ENCODE measurements at places on chromosomes 2 and 18.
A peak's percentile ranks its signal among the peaks of the same experiment; 100 is the strongest.

DNA sequence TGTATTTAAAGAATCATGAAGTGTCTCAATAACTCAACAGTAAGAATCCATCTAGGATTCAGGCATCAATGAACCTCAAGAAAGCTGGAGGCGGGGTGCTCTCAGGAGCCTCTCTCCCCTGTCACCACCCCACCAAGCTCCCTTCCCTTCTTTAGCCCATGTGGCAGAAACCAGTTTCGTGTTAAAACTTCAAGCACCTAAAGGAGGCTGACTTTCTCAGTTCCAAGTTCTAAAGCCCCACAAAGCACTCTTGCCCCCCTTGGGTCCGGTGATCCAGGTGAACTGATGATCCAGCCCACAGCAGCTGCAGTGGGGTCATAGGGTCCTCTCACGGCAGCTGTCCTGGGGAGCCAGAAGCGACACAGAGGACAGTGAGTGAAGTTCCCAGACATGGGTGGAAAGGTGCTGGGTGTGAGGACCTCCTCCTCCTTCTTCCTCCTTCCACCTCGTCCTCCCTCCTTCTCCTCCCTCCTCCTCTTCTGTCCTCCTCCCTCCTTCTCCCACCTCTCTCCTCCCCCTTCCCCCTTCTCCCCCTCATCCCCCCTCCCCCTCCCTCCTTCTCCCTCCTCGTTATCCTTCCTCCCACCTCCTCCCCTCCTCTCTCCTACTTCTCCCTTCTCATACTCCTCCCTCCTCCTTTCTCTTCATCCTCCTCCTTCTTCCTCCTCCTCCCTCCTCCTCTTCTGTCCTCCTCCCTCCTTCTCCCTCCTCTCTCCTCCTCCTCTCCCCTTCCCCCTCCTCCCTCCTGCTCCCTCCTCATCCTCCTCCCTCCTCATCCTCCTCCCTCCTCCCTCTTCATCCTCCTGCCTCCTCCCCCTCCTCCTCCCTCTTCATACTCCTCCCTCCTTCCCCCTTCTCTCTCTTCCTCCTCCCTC, 192.4 kb upstream of the AGAP1 start:
- DNase-seq, result no peak

GRCh38 chr2:201223089-201224073, 37.0 kb upstream of the CASP8 start:
- DNase-seq, result no peak

- DNase-seq, result peak; percentile 26
Measured at GRCh38 chr2:217652761-217653639, 349.8 kb downstream of the TNS1 start.

- DNase-seq, result no peak
Measured at GRCh38 chr2:99888617-99889016, 253.8 kb downstream of the AFF3 start.

- DNase-seq, result no peak
Measured at GRCh38 chr2:144086965-144087364, 433.0 kb downstream of the ZEB2 start.

DNA sequence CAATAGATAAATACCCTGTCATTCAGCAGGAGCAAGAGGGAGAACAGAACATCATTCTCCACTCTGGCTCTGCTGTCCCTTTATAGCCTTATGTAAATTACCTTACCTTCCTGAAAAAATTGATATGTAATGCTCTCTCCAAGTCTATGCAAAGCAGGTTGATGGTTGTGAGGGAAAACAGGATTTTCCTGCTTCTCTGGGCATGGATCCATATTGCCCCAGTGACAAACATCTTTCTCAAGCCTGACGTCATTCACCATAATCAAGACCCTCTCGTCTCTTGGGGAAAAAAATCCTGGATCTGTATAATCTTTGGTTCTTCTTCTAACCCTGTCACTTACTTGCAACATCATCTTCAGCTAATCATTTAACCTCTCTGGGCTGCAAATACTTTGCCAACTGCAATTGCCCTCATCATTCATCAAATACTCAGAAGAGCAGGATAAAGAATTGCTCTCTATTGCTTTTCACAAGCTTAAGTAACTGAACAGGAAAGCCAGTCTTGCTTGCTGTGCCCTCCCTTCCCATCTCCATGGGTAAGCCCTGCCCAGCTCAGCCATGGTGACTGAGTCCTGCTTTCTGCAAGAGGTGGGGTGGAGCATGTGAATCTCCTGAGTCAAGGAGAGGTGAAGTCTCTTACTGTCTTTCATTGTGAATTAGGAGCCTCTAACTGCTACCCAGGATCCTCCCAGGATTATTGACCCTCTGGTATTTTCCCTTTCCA, 123.7 kb upstream of the KLF7 start:
- no peak for DNase-seq

- DNase-seq, result no peak
Measured at GRCh38 chr2:134127496-134127895, 126.4 kb upstream of the MGAT5 start.

- DNase-seq, result no peak
Measured at GRCh38 chr2:73021371-73022010, 50.0 kb downstream of the SFXN5 start.

- DNase-seq, result no peak
Measured at GRCh38 chr2:109527846-109528705, 85.7 kb downstream of the SEPTIN10 start.

GRCh38 chr2:169676357-169676756, 17.8 kb downstream of the CFAP210 start:
- no peak for DNase-seq

GRCh38 chr18:79164706-79165105, 95.5 kb downstream of the ATP9B start:
- no peak for DNase-seq

DNA sequence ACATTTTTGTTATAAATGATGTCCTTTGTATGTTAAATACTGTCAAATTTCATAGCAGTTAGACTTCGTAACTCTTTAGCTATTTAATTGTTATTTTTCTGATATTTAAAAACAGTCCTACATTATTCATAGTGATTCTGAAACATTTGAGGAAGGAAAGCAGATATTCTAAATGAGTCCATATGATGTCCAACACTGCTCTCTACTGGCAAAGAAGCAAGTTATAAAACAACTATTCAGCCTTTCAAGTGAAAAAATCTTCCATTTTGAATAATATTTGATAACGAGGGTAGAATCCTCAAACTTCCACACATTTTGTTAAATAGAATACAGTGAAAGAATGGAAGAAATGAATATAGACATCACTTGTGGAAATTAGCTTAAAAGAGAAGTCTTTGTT, 220.8 kb downstream of the GULP1 start:
- no peak for DNase-seq

- DNase-seq, result no peak
Measured at GRCh38 chr2:219961947-219962498, 334.6 kb downstream of the SLC4A3 start.

DNA sequence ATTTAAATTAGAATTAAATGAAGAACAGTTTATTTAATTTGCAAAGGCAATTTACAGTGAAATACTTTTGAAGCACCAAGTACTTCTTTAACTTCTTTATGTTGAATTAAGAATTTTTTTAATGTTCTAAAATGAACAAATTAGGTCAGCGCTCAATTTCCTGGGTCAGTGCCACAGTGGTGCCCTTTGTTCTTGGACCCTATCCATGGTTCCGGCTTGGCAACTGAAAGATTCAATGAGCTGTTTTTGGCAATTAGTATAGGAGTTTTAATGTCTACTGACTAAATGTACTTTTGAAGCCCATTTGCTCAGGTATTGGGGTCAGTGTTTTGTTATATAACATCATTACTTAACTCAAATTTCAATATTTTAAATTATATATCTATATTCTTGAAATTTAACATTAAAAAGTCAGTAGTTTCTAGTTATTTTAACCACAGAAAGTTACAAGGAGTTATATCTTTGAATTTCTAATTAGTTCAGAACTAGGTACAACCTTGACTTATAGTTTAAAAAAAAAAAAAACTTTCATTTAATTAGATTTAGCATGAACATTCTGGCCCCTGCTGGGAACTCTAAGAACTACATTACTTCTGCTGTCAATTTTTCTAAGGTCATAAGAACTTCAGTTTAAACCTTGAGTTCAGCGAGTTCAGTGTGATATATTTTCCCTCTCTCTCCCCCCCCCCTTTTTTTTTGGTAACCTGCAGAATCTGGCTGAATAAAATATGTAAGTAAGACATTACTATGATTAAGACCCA, 7.6 kb upstream of the MSTN start:
- DNase-seq, result no peak

DNA sequence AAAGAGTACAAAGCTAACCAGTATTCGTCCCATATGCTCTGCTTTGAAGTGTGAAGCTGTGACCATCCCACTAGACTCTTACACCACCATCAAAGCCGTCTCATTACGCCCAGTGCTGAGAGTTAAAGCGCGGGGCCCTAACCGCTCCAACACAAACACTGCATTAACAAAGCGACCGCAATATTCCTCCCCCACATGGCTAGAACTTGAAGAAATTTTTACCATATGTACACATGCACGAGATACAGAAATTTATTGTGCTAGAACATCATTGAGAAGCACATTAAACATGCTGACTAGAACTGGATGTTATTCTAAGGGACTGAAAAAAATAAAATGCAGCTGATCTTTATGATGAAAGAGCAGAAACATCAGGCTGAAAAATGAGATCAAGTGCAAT, 20.5 kb downstream of the FTCDNL1 start:
- DNase-seq, result no peak

Data from left ventricle myocardium inferior (tissue), 1 donor.